ENCODE measurements at places on chromosomes 7 and 10.
A peak's percentile ranks its signal among the peaks of the same experiment; 100 is the strongest.

GRCh38 chr10:35083242-35083641 is 6.9 kb downstream of the CUL2 start:
- DNase-seq = no peak

- no peak for DNase-seq
Observed at GRCh38 chr10:94125856-94126255, 132.1 kb downstream of the PLCE1 start.

DNA sequence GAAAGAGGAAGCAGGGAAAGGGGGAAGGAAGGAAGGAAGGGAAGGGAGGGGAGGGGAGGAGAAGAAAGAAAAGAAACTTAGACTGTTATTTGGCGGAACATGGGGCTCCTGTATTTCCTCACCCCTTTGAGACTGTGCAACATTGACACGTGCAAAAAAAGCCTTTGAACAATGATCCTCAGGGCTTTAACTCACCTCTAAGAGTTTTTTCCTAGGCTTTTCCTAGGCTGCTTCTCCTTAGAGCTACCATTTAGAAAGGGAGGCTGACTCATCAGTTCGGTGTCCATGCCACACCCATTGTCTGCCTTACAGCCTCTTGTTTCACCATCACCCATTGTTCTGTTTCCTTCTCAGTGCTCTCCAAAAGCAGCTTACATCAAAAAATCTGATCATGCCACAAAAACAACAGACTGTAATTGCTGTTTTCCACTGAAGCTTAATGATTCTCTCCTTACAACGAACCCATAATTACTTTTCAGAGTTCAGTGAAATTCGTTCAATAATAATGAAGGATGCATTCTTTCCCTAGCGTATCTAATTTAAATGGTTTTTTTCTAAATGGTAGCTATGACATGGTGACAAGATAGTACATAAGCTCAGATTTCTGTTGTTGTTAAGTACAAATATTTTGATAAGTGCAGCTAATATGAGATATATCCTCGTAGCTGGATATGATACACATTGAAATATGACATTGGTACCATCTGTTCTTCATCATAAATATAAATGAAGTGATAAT is 90.8 kb downstream of the PRLHR start:
- DNase-seq = no peak

- DNase-seq = no peak
Observed at GRCh38 chr7:100247152-100247757, 27.5 kb downstream of the PVRIG start.

- peak; percentile 21 for DNase-seq
Observed at GRCh38 chr10:16948361-16948760, 131.1 kb upstream of the RSU1 start.

GRCh38 chr10:127563718-127564553 is 14.8 kb downstream of the NPS start:
- DNase-seq = peak; percentile 20

Measured in activated naive CD8-positive, alpha-beta T cell treated with anti-CD3 and anti-CD28 coated beads for 36 hours (primary cell).